ENCODE measurements at places on chromosomes 6 and 20. TPM values are rescaled to one million over a fixed set of nuclear protein-coding genes. Genes with fewer than 3 reads are reported as not detected.

GRCh38 chr6:609905-610304, 47.0 kb downstream of the HUS1B start:
- no peak for DNase-seq

GRCh38 chr6:119273272-119274196, 76.0 kb downstream of the MAN1A1 start:
- DNase-seq: no peak

DNA sequence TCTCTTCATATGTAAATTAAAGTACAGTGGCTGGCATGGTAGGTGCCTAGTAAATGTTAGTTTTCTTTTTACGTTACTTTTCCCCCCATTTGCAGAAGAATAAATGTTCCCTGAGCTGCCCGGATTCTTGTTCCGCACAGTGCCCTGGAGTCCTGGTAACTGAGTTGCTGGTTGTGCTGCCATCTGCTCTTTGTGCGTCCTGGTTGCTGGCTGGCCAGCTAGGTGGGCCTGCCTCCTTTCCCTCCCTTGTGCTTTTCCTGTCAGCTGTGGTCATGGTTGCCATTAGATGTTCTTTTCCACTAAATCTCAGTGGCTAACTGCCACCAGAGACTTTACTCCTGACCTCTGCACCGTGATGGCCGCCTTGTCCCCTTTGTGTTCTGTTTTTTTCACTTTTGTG, 28.6 kb downstream of the CEP43 start:
- DNase-seq: no peak

- DNase-seq: peak; percentile 93
These were observed 38.1 kb downstream of the GNAS start for GRCh38 chr20:58890518-58891085.

GRCh38 chr20:23139524-23139923, 53.4 kb upstream of the CD93 start:
- DNase-seq: no peak

DNA sequence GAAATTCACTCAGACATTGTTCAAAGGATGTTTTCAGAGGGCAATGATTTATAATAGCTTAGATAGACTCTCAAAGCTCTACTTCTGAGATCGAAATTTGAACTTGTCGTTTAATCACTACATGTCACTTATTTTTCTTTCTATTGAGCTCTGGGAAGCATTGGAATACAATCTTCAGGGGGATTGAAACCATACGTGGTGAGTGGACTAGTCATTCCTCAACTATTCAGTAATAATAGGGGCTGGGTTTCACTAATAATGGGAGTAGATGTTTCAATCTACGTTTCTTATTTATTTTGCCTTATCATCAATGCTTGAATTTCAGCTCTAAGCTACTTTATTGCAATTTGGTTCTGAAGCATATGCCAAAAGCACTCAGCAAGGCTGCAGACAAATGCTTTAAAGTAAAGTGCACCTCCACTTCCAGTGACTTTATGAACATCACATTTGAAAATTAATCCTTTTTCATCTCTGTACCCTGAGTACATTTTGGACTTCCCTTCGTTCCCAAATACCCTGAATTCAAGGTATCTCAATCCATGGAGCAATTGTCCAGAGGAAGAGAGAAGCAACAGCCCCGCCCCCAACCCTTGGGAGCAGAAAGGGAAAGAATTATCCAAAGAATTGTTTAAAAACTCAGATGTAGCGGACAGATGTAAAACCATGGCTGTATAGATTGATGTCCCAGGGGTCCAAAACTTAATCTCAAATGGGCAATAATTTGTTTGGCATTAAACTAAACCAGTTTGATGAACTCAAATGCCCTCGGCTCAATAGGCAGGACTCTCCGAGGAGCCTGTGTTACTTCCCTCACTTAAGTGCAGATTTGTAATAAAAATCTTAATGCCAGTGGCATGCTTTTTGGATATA, 68.1 kb downstream of the HFE start:
- peak; percentile 50 for DNase-seq

DNA sequence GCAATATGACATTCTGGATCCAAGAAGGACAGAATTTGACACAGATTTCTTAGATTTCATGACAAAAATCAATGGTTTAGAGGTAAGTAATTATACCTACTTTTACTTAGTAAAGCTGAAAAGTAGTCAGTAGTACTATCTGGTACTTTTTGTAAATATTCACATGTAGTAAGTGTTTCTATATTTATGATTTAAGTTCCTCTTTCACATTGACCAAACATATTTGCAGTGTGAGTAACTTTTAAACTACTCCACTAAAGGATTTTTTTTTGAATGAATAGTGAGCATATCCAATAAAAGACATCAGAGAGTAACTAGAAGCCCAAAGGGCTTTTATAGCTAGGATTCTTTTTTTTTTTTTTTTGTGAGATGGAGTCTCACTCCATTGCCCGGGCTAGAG, 60.8 kb downstream of the DNAH8 start:
- no peak for DNase-seq

DNA sequence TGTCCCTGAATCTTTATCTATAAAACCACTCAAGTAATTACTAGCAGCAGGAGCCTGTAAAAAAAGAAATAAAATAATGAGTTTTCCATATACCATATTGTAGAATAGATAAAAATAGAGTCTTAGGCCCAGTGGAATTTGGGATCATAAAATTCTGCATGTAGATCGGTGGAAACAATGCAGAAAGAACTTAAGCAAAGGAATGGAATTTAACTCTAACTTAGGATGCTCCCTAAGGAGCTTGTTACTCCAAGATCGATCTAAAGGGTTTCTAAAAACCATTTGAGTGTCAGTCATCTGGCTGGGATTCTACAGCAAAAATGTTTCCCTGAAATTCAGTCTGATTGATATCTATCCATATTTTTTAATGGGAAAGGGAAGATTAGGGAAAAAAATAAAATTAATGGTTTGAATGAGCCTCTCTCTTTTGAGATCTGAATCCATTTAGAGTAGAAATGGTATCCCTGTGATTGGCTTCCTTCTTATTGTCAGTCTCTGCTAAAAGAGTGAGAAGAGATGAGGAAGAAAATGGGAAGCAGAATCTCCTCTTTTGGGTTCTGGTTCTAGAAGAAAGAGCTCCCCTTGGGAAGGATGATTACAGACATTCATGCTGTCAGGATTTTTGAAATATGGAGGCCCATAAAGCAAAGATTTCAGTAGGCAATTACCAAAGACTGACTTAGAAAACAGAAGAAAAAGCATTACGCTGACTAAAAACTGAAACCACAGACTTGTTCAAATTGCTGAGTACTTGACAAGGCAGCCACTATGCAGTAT, 564.3 kb upstream of the MARCKS start:
- DNase-seq: no peak

- DNase-seq: no peak
These were observed 1.4 kb downstream of the NRN1 start for GRCh38 chr6:6005051-6006005.

GRCh38 chr6:164531736-164532135, 777.7 kb downstream of the C6orf118 start:
- DNase-seq: no peak

DNA sequence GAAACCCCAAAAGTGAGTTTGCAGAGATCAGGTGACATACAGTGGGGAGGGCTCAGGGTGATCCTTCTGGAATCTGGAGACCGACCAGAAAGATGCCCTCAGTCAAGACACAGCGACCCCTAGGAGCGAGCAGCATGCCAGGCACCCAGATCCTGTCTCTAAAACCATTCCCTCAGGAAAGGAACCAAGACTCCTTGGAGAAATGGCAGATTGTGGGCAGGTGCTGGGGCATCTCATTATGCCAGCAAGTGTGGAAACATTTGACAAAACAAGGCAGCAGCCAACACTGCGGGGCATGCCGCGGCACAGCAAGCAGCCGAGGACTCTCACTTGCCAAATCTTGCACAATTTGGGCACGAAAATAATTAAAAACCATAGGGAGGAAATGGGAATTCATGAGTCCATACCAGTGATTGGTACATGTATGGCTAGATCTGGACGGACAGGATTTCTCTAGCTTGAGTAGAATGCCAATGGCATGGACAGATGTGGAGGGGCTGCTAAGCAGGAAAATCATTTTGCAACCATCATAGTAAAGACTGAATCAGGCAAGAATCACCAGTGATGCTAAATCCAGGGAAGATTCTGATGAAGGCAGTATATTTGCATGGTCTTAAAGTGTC, 76.9 kb downstream of the GINS1 start:
- DNase-seq: no peak

GRCh38 chr20:20802328-20802727, 89.9 kb upstream of the RALGAPA2 start:
- DNase-seq: no peak

GRCh38 chr20:57351042-57351783, at the start of gene RAE1:
RAE1 (plus strand) TSS chr20:57351255; CDS start chr20:57354039, 2,784 bp downstream.
- DNase-seq: peak; percentile 94

GRCh38 chr20:37845241-37845681, 57.7 kb upstream of the VSTM2L start:
- DNase-seq: no peak

- no peak for DNase-seq
These were observed 2.7 kb upstream of the TUBB2A start for GRCh38 chr6:3159805-3160781.

DNA sequence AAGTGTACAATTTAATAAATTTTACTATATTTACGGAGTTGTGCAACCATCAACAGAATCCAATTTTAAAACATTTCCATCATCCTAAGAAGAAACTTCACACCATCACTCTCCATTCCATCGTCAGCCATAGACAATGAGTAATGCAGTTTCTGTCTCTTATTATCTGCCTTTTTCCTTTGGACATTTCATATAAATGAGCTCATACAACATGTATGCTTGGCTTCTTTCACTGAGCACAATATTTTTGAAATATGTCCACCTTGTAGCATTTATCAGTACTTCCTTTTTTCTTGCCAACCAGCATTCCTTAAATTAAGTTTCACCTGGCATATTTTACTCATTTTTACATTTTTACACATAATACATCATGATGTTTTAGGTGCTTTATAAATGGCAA, 22.7 kb upstream of the HIVEP1 start:
- no peak for DNase-seq

GRCh38 chr20:62835931-62836861, 19.3 kb downstream of the COL9A3 start:
- no peak for DNase-seq

GRCh38 chr6:73308712-73309534, 45.2 kb downstream of the DPPA5 start:
- DNase-seq: no peak

- DNase-seq: no peak
These were observed 291.1 kb downstream of the GJA1 start for GRCh38 chr6:121726596-121726995.

GRCh38 chr6:106381881-106382280, 21.4 kb downstream of the CRYBG1 start:
- no peak for DNase-seq

DNA sequence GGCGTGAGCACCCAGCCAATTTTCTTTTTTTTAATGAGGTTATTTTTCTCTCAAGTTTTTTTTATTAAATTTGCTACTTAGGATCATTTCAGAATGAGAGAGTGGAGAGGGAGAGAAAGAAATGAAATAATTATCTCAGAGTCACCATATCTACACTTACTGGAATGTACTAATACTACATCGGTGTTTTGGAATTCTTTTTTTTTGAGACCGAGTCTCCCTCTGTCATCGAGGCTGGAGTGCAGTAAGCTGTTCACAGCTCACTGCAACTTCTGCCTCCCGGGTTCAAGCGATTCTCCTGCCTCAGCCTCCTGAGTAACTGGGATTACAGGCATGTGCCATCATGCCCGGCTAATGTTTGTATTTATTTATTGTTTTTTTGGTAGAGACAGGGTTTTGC, 27.8 kb downstream of the ANKRD6 start:
- no peak for DNase-seq

DNA sequence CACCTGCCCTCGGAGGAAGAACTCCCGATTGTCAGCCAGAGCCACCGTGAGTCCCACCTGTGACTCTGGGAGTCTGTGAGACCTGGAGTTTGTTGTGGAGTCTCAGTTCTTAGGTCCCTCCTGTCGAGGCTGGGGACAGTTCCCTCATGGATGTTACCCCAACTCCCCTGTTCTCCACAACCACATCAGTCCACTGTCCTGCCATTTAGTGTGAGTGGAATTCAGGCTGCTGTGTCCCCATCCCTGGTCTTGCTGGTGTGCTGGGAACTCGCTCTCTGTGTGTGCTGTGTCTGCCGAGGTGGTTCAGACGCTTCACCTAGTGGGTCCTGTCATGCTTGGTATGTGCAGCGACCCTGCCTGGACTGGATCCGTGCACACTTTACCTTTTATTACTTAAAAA, 163.2 kb downstream of the DTNBP1 start:
- no peak for DNase-seq

GRCh38 chr20:21270806-21271205, 32.3 kb upstream of the XRN2 start:
- DNase-seq: no peak

DNA sequence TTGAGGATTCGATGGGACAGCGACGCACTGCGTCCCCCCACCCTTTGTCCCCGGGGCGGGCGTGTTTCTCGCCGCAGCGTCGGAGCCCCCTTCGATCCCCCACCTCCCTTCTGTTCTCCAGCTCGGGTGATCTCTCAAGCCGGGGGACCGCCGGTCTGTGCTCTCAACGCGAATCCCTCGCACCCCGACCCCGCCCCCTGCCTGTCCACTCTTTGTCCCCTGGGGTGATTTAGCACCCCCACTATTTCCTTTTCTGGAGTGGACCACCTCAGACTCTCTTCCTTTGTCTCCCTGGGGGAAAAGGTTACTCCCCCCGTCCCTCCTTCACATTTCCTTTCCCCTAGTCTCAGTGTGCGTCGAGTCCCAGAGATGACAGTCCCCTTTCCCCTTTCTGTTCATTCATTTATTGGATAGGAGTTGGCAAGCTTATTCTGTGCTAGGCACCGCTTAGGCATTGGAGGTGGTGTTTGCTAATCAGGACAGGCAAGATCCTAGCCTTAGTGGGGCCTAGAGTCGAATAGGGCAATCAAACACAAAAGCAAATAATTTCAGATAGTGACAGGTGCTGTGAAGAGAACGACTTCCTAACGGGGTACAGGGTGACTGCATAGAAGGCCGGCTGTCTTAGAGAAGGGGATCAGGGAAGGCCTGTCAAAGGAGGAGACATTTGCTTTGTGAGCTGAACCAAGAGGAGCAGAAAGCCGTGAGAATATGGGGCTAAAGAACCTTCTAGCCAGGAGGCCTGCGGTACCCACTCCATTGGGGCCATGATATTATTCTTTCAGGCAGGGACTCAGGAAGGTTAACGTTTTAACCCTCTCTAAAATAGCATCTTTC, 741 bp downstream of the PTPN1 start:
- no peak for DNase-seq

DNA sequence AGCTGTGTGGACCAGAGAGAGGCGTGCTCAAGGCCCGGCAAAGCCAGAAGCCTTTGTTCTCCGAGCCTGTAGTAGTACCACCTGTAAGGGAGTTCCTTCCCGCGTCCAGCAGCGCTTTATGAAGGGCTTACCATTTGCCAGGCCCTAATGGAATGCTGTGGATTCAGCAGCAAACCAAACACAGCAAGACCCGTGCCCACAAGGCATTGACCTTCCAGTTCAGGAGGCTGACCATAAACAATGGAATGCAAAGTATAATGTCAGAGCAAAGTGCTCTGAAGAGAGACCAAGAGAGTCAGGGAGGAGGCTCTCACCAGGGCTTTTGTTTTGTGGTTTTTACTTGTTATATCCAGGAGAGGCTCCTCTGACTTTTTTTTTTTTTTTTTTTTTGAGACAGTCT, 209.8 kb downstream of the ZMYND8 start:
- no peak for DNase-seq

- peak; percentile 69 for DNase-seq
These were observed 369.0 kb downstream of the THBS2 start for GRCh38 chr6:168884646-168885086.

Gene MAD2L1BP
- 26.0 TPM for polyA plus RNA-seq

Gene CNR1
- polyA plus RNA-seq: 0.89 TPM

Gene MAVS
- polyA plus RNA-seq: 33.5 TPM

Gene SLC25A27
- polyA plus RNA-seq: 59.1 TPM

Gene STX11
- polyA plus RNA-seq: 1.0 TPM

Gene HLA-DPB1
- 19.9 TPM for polyA plus RNA-seq

Gene TMC2
- polyA plus RNA-seq: 0.31 TPM

Gene PCNA
- 157 TPM for polyA plus RNA-seq

Gene RAMACL
- polyA plus RNA-seq: 0.25 TPM

Data from renal pelvis (tissue), 12 donors.